Kidney capillary endothelial cell (primary cell): ENCODE measurements at places on chromosomes 4 and X.

- no peak for DNase-seq
These were observed 22.5 kb downstream of the HNRNPH2 start for GRCh38 chrX:101430457-101431078.

GRCh38 chr4:83852085-83852451 is 316.2 kb downstream of the GPAT3 start:
- DNase-seq: peak; percentile 8

DNA sequence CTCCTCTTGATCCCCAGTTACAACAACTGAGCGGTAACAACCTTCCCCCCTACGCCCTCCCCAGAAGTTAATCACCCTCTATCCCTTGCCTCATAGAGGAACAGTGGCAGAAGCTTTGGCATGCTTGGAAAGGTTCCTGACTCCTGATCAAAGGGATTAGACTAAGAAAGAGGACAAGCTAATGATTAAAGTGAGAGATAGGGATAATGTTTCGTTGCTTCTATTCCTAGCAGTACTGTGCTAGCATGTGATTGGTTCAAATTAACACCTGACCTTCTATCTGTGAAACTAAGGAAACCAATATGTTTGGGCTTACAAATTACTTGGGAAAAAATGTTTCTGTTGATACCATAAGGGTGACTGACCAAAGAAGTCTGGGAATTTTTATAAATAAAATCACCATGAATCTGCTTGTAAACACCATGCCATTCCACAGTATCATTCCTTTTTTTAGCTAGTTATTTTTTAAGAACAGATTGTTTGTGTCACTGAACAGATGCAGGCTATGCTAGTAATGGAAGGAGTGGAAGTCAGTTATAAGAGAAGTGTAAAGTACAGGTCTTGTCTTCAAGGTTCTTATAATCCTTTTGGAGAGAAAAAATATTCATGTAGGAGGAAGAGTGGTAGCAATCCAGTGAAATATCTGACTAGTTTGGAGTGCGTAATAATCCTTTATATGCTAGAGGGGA is 11.3 kb upstream of the ATP1B4 start:
- no peak for DNase-seq

DNA sequence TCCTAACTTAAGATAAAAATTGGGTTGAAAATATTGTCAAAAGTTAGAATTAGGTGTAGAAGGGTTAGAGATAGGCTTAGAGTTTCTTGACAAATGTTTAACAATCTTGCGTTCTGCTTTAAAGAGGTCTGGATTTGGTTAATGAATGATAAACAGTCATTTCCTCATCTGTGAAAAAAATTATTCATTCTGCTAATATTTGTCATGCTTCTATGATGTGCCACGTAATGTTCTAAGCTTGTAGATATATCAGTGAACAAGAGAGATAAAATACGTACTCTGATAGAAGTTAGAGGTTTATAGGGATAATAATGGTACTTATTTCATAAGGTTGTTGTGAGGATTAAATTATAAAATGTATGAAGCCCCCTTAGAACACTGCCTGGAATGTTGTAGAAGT is 443.0 kb upstream of the GALNT7 start:
- DNase-seq: no peak

GRCh38 chr4:17933126-17933525 is 88.4 kb downstream of the LCORL start:
- DNase-seq: no peak

DNA sequence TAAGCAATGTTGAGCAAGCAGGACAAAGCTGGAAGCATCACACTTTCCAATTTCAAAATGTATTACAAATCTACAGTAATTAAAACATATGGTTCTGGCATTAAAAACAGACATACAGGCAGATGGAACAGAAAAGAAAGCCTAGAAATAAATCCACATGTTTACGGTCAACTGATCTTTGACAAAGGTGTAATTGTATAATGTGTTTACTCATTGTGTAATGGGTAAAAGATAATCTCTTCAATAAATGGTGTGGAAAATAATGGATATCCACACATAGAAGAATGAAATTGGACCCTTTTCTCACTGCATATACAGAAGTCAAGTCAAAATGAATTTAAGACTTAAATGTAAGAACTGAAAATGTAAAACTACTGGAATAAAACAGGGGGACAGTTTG is 394.2 kb downstream of the ANKRD50 start:
- no peak for DNase-seq

- peak; percentile 44 for DNase-seq
These were observed 211.5 kb downstream of the PDGFRA start for GRCh38 chr4:54440394-54441136.

GRCh38 chr4:86497131-86497530 is 97.0 kb upstream of the PTPN13 start:
- DNase-seq: no peak

GRCh38 chr4:148076964-148077363 is 345.1 kb downstream of the ARHGAP10 start:
- no peak for DNase-seq

GRCh38 chr4:172674811-172675210 is 493.8 kb upstream of the GALNT7 start:
- DNase-seq: no peak

DNA sequence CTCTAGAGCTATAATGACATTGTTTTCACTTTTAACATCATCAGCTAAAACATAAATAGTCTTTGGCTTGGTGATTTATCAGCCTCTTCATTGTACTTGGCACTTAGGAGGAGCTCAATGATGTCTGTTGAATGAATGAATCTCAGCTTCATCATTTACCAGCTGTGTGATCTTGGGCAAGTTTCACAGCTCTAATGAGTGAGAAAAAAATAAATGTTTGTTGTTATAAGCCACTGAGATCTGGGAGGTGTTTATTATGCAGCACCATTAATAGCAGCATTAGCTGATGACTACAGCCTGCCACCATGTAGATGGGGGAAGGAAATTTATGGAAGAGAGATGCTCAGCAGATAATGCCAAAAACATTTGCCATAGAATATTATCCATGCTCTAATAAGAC is 63.6 kb upstream of the C1QTNF7 start:
- DNase-seq: no peak

DNA sequence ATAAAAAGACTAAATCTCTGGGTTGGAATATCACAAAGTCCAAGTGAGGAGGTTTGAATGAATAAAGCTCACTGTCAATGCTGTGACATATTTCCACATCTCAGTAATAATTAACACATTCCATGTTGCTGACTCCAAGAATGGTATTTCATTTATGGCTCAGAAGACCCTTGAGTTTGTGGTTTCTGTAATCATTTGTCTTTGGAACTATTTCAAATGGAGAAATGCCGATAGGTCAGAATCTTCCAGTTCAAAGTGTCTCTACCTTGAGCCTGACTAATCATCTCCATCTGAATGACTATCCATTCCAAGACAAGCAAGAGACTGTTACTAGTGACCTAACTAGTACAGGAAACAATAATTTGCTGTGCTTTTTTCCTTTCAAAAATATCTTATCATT is 24.2 kb upstream of the SLC2A9 start:
- no peak for DNase-seq

DNA sequence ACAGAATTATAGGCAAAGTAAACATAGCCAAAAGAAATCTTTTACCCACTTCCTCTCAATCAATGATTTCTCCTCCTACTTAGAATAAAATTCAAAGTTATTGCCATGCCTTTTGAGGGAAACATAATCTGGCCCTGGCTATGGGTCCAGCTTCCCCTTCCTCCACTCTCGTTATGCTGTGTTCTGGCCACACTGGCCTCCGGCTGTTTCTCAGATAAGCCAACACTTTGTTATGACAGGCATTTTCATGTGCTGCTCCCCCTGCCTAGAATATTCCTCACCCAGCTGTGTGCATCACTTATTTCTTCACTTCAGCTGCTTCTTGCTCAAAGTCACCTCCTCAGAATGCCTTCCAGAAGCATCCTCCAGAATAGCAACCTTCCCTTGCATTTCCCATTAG is 386.6 kb upstream of the AADAT start:
- no peak for DNase-seq

- DNase-seq: no peak
These were observed 25.2 kb downstream of the NAT8L start for GRCh38 chr4:2084316-2084715.

DNA sequence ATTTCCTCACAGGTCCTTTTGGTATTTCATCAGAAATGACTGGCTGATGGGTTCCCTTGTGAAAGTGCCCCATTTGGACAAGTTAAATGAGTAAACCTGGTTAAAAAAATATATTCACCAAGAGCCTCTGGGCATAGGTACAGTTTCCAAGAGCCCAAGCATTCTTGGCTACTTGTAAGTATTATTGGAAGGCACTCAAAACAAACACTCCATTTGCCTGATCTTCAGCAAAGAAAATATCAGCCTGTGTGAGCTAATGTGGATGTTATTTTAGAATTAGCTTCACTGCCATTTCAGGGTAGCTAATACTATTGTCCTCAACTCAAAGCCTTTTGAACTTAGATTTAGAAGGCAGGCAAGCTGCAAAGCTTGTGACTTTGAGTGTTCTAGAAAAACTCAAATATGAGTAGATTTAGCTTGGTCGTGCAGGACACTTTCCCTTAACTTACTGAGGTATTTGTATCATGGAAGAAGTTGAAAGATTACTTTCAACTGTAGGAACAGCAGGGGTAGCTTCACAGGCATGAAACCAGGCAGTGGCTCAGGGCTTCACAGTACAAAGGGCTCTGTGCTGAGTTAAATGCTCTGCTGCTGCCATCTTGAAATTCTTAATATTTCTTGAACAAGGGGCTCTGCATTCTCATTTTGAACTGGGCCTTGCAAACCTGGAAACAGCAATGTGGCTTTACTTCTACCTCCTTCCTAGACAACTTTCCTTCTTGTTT is 177.2 kb downstream of the AMELX start:
- DNase-seq: no peak
